ENCODE measurements at places on chromosomes 13 and 19. TPM values are rescaled to one million over a fixed set of nuclear protein-coding genes. Genes with fewer than 3 reads are reported as not detected.

DNA sequence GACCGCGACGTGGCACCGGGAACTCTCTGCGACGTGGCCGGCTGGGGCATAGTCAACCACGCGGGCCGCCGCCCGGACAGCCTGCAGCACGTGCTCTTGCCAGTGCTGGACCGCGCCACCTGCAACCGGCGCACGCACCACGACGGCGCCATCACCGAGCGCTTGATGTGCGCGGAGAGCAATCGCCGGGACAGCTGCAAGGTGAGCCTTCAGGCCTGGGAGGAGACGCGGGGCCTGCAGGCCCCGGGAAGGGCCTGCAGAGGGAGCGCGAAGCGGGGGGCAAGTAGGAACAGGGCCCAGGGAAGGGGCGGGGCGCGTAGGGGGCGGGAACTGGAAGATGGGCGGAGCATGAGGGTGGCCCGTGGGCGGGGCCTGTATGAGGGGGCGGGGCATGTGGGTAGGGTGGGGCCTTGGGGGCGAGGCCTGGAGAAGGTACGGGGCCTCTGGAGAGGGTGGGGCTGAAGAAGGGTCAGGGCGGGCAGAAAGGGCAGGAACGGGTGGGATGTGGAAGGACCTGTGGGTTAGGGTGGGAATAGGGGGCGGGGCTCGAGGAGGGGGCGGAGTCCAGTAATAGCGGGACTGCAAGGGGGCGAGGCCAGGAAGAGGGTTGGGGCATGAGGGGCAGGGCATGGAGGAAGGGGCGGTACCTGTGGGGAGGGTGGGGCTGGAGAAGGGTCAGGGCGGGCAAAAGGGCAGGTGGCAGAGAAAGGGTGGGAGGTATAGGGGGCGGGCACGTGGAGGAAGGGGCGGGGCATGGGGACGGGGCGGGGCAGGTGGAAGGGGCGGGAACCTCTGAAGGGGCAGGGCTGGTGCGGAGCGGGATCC lies 2.5 kb downstream of the CFD start:
- no peak overlapping the region for H3K27ac ChIP-seq
- H3K4me3 ChIP-seq: no peak overlapping the region
- no peaks in the 10 kb centered on the region for H3K36me3 ChIP-seq
- no peaks in the 10 kb centered on the region for H3K27me3 ChIP-seq

DNA sequence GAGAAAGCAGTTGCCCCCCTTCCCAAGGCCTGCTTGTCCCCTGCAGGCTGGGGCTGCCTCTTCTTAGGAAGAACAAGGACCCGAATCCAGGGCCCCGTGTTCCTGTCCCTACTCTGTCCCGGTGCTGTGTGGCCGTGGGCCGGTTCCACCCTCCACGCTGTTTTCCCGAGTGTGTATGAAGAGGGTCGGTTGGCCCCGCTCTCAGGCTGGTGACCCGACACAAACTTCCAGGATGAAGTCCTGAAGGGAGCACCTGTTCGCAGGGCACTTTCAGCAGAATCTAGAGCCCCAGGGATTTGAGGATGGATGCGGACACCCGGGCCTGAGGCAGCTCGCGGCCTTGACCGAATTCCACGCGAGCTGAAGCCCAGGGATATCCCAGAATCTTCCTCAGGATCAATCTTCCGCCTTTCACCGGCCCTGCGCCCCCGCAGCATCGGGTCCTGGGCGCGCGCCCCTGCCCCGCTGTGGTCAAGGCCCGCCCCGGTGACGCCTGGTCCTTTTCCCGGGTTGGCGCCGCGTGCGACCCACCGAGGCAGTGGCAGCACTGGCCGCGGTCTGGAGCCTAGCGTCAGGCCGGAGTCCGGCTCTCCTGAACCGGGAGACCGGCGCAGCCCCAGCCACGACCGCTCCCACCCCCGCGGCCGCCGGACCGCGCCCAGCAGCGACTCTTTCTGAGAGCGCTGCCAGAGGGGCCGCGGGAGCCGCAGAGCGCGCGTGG lies 528 bp upstream of the CHST8 start:
- no peak for DNase-seq
- H3K4me1 ChIP-seq: no peaks in the 10 kb centered on the region
- peaks cover 6% of the 10 kb centered on the region for H3K27me3 ChIP-seq
- H3K4me3 ChIP-seq: no peak overlapping the region

DNA sequence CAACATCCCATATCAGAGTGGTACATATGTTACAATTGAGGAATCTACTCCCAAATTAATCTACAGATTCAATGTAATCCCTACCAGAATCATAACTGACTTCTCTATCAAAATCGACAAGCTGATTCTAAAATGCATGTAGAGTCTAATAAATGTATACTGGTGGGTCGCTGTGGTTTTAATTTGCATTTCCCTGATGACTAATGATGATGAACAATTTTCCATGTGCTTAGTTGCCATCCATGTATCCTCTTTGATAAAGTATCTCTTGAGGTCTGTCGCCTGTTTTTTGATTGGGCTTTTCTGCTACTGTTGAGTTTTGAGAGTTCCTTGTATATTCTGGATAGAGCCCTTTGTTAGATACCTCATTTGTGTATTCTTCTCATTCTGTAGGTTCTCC lies 43.8 kb downstream of the KLF12 start:
- no peak overlapping the region for H3K27ac ChIP-seq
- H3K27me3 ChIP-seq: no peaks in the 10 kb centered on the region
- H3K4me1 ChIP-seq: no peaks in the 10 kb centered on the region
- H3K4me3 ChIP-seq: no peak overlapping the region
- H3K36me3 ChIP-seq: no peaks in the 10 kb centered on the region
- no peak for DNase-seq

DNA sequence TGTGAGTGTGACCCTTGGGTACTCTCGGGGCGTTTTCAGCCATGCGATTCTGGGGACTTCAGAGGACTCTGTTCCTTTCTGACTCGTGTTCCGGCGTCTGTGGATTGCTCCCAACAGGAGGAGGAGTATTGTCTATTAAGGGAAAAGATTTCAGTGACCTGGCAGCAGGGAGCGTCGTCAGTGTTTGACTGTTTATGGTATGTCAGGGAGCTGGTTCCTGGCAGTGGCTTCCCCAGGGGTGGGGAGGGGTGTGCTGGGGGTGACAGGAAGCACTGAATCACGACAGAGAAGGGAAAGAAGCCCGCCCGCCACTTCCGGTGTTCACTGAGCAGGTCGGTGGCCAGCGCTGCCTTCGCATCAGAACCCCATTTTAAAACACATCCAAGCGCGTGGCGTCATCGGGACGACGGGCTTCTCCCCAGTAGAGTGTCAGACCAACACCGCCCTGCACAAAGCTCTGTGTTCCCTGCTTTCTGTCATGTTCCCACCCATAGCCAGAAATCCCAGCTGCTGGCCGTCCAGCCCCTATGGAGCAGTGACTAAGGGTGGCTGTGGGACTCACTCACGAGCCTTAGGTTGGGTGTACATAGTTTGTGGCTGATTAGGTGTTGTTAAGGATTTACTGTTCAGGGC lies 33.8 kb downstream of the COL4A2 start:
- no peak overlapping the region for H3K4me3 ChIP-seq
- H3K27me3 ChIP-seq: no peaks in the 10 kb centered on the region
- no peaks in the 10 kb centered on the region for H3K36me3 ChIP-seq

FFAR1 gene
- total RNA-seq: 0.69 TPM

DPF1 gene
- not detected for total RNA-seq

GRCh38 chr13:113586661-113587479 lies 2.3 kb downstream of the TFDP1 start:
- DNase-seq: no peak
- no peaks in the 10 kb centered on the region for H3K36me3 ChIP-seq
- no peak overlapping the region for H3K27ac ChIP-seq
- no peak overlapping the region for H3K4me3 ChIP-seq
- no peaks in the 10 kb centered on the region for H3K4me1 ChIP-seq
- no peaks in the 10 kb centered on the region for H3K27me3 ChIP-seq

ATP8B3 gene
- total RNA-seq: 0.75 TPM

- H3K27ac ChIP-seq: no peak overlapping the region
- no peaks in the 10 kb centered on the region for H3K36me3 ChIP-seq
- H3K4me3 ChIP-seq: no peak overlapping the region
- H3K4me1 ChIP-seq: peaks cover 37% of the 10 kb centered on the region
These were observed 32.4 kb downstream of the PAK4 start for GRCh38 chr19:39157997-39158389.

DNA sequence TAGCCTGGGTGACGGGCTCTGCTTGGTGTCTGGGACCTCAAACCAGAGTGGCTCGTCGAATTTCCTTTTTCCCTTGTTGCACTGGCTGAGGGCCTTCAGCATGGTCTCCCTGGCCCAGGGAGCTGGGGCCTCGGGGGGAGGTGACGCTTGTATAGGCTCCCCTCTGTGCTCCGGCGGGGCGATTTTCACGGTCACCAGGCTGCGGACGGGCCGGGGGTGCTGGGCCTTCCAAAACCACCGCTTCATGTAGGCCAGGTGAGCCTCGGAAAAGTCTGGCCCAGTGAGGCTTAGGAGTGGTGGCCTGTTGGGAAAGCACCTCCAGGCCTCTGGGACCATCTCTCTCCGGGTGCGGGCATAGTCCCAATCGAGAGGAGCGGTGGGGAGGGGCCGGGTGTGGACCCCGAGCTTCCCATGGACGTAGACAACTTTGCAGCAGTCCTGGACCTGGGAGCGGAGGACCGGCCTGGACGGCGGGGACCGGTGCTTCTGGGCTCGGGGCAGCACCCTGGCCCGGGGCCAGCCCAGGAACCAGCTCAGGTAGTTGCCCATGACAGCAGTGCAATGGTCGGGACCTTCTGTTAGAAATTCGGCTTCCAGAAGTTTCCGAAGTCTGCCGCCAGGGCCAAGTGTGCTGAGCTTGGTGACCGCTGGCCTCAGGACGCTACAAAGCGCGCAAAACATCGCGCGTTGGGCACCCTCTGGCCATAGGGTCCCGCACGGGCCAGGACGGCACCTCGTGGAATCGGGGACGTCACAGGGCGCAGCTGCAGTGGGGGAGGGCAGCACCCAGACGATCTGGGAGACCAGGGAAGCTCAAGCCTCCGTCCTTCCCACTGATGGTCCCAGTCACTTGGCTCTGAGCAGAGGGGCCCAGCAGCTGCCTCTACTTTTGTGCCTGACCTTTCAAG lies 41.6 kb upstream of the MTUS2 start:
- no peak for DNase-seq
- no peaks in the 10 kb centered on the region for H3K27me3 ChIP-seq
- H3K4me3 ChIP-seq: no peak overlapping the region
- no peaks in the 10 kb centered on the region for H3K36me3 ChIP-seq
- no peaks in the 10 kb centered on the region for H3K4me1 ChIP-seq

- H3K36me3 ChIP-seq: no peaks in the 10 kb centered on the region
- no peak overlapping the region for H3K27ac ChIP-seq
- no peak overlapping the region for H3K4me3 ChIP-seq
- no peak for DNase-seq
- no peaks in the 10 kb centered on the region for H3K27me3 ChIP-seq
These were observed 72.8 kb downstream of the GNG7 start for GRCh38 chr19:2629491-2630351.

GRCh38 chr13:66264971-66265370 lies 965.2 kb downstream of the PCDH9 start:
- no peaks in the 10 kb centered on the region for H3K36me3 ChIP-seq
- no peak overlapping the region for H3K4me3 ChIP-seq
- DNase-seq: no peak
- H3K4me1 ChIP-seq: no peaks in the 10 kb centered on the region
- no peak overlapping the region for H3K27ac ChIP-seq
- H3K27me3 ChIP-seq: no peaks in the 10 kb centered on the region

LSM7 gene
- total RNA-seq: 18.3 TPM

ZNF570 gene
- 2.0 TPM for total RNA-seq

DNA sequence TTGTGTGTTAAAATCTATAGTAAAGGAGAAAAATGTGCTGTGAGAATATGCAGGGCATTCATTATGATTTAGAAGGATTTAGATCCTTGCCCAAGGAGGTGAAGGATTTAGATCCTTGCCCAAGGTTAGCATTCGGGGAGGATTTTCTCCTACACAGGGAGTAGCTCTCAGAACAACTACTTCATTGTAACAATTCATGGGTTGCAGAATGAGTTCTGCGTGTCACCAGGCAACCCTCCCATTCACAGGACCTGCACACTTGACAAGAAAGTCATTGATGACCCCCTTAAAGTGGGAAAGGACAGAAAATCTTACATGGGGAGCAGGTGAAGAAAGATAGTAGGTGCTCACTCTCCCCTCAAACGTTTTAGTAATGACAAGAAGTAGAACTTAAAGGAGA lies 167.1 kb upstream of the MAB21L1 start:
- H3K27ac ChIP-seq: no peak overlapping the region
- H3K27me3 ChIP-seq: no peaks in the 10 kb centered on the region
- no peaks in the 10 kb centered on the region for H3K36me3 ChIP-seq
- no peak overlapping the region for H3K4me3 ChIP-seq

GRCh38 chr19:4064496-4065260 lies 2.0 kb downstream of the ZBTB7A start:
- H3K27me3 ChIP-seq: no peaks in the 10 kb centered on the region
- peak overlapping the region; percentile 91 for H3K27ac ChIP-seq
- peaks cover 33% of the 10 kb centered on the region for H3K4me1 ChIP-seq
- no peaks in the 10 kb centered on the region for H3K36me3 ChIP-seq
- peak; percentile 80 for DNase-seq

ZNF790 gene
- total RNA-seq: 3.0 TPM

DNA sequence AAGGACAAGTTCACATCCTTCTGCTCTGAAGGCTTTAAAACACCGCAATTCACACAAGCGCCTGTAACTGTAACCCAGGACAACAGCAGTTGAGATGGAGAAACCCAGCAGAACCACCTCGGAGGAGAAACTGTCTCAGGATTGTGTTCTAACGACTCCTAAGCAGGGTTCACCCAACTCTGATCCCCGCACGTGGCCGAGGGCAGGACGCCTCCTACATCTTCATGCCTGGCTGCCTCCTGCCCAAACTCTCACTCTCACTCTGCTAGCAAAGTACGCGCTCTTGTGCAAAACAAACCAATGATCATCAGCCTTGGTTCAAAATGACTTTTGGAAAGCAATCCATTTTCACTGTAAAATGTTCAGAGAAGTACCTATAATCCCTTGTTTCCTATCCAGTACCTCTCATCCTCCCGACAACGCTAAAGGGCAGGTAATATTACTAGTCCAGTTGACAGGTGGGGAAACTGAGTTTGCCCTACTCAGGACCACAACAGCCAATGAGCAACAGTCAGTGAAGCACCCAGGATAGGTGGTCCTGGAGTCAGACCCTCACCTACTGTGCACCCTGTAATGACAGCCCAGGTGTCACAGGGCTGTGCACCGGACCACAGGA lies 25.6 kb downstream of the EPS15L1 start:
- no peaks in the 10 kb centered on the region for H3K36me3 ChIP-seq
- H3K4me1 ChIP-seq: peaks cover 10% of the 10 kb centered on the region
- no peak overlapping the region for H3K4me3 ChIP-seq
- H3K27ac ChIP-seq: no peak overlapping the region
- no peaks in the 10 kb centered on the region for H3K27me3 ChIP-seq

DNA sequence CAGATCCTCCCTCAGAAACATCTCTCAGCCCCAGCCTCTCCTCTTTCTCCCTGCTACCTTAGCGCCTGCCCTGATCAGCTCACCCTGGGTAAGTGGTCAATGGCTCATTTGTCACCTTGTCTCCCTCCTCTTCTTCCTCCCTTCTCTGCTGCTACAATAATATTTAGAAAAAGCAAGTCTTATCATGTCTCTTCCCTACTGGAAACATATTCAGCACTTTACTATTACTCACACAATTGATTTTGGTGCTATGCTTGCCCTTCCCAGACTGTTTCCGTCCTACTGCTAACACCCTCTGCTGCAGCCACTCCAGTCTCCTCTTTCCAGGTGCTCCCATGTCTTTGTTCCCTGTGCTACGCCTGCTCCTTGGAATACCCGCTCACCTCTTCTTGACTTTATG lies 35.8 kb downstream of the ESD start:
- no peak overlapping the region for H3K27ac ChIP-seq
- H3K4me1 ChIP-seq: no peaks in the 10 kb centered on the region
- H3K4me3 ChIP-seq: no peak overlapping the region

FCHO1 gene
- 0.84 TPM for total RNA-seq

Measured in pancreas (tissue), 10 donors.